ENCODE measurements at places on chromosomes 3 and 15. TPM values are rescaled to one million over a fixed set of nuclear protein-coding genes. Genes with fewer than 3 reads are reported as not detected.

DNA sequence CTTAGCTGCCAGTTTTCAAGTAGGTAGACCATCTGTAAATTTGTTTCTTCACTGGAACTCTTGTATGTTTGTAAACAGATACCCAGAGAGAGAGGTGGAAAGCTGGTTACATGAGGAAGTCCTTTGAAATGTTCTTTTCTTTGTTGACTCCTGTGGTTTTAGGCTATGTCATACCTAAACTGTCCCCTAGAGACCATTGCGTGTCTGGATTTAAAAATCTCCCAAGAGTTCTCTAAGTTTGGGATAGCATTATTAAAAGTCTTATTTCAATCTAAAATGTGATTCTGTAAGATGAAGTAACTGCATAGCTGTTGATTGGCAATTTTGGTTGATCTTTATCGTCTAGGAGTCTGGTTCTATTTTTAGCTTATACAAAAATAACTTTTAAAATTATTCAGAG lies 127.2 kb downstream of the GHSR start:
- no peak for DNase-seq

Gene TSPAN3
- 25.0 TPM for total RNA-seq

GRCh38 chr15:57570994-57571393 lies 20.7 kb upstream of the MYZAP start:
- no peak for DNase-seq

DNA sequence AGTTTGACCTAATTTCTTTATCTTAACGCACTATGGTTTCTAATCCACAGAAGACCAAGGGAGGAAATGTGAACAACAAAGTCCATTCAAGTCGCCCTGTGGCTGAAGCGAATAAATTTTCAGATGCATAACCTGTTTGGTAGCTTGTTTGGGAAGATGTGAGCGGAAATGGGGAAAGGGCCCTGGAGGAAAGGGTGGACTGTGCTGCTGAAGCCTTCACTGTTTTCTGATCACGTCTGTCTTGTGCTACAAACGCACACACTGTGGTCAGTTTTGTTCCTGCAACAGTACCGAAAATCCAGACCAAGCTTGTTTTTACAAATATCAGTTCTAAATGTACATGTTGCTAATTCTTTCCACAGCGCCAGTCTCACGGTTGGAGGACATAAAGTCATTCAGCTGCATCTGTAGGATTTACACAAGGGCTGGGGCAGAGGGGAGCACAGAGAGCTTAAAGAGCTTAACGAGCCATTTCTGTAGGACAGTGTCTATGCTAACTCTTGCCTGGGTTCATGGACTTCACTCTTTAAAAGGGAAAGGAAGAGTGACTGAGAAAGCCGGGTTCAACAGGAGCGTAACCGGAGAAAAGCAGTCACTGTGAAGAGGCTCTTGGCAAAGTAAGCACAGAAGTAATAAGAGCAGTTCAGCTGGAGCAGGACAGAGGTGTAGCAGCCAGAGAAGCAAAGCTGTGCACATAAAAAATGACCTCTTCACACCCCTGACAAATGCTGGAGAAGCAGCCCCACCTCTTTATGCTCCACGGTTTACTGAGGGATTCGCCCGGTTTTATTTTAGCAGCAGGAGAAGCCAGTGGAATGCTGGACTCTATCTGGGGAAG lies 66.6 kb downstream of the USF3 start:
- no peak for DNase-seq

- no peak for DNase-seq
Observed at GRCh38 chr15:100919481-100920405, 586 bp downstream of the LRRK1 start.

- no peak for DNase-seq
Observed at GRCh38 chr15:80606511-80607071, 88.5 kb upstream of the ABHD17C start.

DNA sequence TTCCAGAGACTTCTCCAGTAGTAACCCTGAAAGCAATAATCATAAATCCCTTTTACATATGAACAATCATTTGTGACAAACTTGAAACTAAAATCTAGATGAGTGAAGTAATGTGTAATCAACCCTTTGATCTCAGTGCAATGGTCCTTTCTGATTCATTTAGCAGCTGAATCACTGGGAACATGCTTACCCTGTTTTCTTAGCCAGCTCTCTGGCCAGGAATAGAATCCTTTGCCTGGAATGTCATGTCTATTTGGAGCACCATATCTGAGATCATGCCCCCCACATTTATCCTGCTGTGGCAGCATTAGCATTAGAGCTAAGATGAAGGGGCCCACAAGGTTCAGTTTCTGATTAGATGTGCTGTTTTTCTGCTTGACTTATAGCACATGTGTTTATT lies 309.8 kb downstream of the OXSM start:
- DNase-seq = no peak

GRCh38 chr3:104669083-104669482 lies 697.6 kb upstream of the ALCAM start:
- DNase-seq = no peak

- DNase-seq = no peak
Observed at GRCh38 chr3:194654443-194654842, 17.5 kb downstream of the LSG1 start.

Gene ZMAT3
- 19.3 TPM for total RNA-seq

DNA sequence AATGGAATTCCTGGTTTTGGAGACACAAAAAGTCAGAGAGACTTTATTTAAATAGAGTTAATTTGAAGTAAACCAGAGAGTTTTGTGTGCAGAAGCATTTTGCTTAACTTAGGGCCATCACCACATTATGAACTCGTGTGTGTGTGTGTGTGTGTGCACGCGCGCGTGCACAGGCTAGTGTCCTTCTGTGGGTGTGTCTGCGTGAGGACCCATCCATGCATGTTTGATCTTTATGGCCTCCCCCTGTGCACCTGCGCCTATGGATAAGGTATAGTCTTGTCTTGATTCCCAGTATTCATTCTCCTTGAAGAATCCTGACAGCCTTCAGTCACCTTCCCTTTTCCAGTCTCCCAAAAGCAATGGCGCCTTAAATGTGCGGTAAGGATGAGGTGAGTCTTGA lies 26.0 kb downstream of the MUC20 start:
- no peak for DNase-seq

All from T-cell (primary cell).